ENCODE measurements at places on chromosomes 3 and 15.

DNA sequence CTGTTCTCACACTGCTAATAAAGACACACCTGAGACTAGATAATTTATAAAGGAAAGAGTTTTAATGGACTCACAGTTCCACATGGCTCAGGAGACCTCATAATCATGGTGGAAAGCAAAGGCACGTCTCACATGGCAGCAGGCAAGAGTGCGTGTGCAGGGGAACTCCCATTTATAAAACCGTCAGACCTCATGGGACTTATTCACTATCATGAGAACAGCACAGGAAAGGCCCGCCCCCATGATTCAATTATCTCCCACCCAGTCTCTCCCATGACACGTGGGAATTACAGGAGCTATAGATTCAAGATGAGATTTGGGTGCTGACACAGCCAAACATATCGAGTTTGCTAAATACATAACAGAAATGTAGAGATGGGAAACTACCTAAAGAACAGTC, 39.5 kb upstream of the DGKG start:
- DNase-seq = no peak

DNA sequence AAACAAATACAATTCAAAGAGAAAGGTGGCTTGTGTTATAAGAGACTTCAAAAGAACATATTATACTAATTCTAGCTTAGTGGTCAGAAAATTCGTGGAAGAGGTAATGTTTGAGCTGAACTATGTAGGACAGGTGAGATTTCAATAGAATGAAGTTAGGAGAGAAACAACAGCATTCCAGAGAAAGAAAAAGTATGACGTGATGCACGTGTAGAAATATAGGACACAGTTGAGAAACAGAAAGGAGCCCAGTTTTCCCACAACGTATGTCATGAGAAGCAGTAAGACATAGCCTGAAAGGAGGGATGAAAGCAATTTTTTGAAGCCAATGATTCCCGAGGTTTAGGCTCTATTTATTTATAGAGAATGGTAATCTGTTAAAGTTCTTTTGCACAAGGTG, 18.7 kb upstream of the P3H2 start:
- no peak for DNase-seq

DNA sequence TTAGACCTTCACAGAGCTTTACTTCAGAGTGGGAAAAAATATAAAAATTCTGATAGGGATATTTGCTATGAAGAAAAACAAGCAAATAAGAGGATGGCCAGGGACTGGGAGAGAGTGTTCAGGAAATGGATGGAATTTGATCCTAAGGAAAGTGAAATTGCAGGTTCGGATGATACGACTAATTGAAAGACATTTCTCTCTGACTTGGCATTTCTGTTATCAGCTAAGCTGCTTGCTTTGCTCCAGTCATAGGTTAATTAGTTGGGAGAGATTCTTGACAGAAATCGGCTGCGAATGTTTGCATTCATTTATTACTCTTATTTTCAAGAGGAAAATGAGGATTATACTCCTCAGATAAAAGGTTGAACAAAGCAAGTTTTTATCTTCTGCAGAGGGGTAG, 808.7 kb upstream of the NECTIN3 start:
- no peak for DNase-seq

GRCh38 chr15:76303909-76304308, 7.4 kb downstream of the ETFA start:
- no peak for DNase-seq

GRCh38 chr3:138219255-138219654, 32.2 kb downstream of the ARMC8 start:
- no peak for DNase-seq

DNA sequence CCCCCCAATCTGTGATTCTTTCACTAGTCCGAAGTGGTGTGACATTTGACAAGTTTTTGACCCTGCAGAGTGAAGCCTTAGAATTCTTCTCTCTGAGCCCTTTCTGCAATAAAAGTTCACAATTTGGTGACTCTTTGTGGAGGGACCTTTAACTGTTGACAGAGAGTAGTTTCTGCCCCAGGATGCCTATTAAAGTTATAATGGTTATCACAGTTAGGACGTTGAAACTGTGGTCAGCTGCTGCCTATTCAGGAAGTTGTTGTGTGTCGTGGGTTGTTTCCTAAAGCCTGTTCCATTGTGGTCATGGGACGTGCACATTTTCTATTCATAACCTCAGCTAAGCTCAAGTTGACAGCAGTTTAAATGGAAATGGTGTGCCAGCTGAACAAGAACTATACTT, 274.5 kb downstream of the NEK10 start:
- no peak for DNase-seq

- no peak for DNase-seq
Observed at GRCh38 chr3:113695431-113695785, 1.0 kb downstream of the USF3 start.

GRCh38 chr3:172042136-172042662, 2.8 kb downstream of the FNDC3B start:
- DNase-seq = no peak

DNA sequence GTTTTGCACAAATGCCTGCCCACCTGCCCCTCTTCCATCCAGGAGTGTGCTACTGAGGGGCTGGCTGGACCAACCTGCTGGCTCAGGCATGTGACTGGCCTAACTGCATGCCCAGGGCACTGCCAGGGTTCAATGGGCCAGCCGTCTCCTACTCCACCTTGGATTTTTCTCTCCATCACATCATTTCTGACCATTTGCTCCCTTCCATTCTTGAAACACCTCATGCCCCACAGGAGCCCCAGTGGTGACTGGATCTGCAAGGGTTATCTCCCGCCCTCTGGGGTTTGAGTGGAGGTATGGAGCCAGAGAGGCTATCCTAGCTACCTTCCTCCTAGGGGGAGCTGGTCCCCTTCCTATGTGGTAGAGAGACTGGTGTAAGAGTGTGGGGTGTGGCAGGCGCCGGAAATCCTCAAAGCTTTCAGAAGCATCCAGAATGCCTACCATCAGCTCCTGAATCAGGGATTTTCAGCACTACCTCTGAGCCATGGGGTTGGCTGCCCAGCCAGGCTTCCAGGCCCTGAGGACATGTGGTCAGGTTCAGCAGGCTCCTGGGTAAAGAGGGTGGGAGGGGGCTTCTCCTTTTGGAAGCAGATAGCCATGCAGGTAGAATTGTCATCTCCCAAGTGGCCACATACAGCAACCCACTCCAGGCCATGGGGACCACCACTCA, 2.9 kb upstream of the MANF start:
- DNase-seq = no peak
